ENCODE measurements at places on chromosomes 7 and 10. TPM values are rescaled to one million over a fixed set of nuclear protein-coding genes. Genes with fewer than 3 reads are reported as not detected.

DNA sequence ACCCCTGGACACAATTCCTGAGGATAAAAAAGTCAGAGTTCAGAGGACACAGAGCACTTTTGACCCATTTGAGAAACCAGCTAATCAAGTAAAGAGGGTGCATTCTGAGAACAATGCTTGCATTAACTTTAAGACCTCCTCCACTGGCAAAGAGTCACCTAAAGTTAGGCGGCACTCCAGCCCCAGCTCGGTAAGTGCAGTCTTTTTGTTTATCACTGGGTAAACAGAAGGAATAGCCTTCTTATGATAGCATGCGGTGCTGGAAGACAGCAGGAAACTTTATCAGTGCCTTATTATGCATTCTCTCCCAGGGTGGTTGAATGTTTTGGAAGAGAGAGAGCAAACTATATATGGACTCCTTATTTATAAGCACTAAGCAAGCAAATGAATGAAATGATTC, 130.5 kb downstream of the CDK14 start:
- no peak for DNase-seq

DNA sequence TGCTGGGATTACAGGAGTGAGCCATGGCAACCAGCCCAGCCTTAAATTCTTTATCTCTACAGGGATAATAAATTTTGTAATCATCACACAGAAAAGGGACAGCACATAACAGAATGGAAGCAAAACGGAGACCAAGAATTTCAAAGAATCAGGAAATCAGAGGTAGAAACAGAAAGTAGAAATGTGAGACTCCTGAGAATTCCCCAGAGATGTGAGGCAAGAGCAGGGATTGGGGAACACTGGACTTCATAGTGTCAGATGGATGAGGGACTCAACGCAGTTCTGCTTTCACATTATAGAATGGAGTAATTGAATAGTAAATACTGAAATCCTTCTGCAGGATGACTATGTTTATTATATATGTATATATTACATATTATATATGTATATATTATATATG, 52.5 kb upstream of the MPP7 start:
- DNase-seq, result no peak

The GCK gene
- total RNA-seq, result not detected

DNA sequence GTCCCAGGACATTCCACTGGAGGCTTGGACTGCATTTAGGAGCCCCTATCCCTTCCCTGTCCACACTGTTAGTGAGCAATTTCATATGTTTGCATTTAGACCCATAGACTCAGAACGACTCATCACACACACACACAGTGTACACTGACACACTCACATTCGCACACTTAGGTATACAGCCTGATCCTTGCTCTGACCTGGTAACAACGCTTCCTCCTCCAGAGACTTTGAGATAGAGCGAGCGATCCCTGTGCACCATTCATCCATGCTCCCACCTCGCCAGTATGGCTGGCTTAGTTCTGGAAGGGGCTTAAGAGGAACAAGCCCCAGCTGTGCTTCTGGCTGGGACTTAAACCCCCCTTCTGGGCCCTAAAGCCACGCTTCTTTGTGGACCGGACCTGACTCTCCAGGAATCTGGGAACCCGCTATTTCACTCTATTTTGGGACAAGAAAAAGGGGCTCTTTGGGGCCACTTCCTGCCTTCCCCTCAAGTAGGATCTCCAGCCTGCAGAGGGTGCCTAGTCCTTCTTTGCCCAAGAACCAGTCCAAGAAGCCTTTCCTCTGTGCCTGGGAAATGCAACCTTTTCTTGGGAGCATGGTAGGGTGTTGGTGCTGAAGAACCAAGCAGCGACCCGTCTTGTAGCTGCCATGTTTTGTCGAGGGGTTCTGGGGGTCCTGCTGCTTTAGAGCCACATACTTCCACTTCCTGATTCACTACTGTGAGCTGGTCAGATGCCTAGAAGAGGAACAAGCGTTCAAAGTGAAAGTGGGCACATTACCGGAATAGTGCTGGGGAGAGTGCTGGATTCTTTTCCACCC, 1.1 kb upstream of the HOXA13 start:
- DNase-seq, result no peak

DNA sequence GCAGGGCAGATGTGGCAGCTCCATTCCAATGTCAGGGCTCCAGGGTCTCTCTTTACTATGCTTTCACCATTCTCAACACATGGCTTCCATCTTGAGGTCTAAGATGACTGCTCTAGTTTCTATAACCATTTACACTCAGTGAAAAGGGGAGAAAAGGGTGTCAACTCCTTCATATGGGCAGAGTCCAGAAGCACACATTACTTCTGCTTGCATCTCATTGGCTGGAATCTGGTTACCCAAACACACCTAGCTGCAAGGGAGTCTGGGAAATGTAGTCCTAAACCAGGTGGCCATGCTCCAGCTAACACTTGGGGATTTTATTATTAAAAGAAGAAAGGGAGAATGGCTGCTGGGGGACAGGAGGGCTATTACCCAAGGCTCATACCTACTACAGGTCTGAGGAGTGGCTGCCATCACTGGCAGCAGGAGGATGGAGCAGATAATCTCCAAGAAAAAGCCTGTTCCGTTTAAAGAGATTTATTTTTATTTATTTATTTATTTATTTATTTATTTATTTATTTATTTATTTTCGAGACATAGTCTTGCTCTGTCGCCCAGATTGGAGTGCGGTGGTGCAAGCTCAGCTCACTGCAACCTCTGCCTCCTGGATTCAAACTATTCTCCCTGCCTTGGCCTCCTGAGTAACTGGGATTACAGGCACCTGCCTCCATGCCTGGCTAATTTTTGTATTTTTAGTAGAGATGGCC, 29.1 kb upstream of the LBX1 start:
- DNase-seq, result no peak

DNA sequence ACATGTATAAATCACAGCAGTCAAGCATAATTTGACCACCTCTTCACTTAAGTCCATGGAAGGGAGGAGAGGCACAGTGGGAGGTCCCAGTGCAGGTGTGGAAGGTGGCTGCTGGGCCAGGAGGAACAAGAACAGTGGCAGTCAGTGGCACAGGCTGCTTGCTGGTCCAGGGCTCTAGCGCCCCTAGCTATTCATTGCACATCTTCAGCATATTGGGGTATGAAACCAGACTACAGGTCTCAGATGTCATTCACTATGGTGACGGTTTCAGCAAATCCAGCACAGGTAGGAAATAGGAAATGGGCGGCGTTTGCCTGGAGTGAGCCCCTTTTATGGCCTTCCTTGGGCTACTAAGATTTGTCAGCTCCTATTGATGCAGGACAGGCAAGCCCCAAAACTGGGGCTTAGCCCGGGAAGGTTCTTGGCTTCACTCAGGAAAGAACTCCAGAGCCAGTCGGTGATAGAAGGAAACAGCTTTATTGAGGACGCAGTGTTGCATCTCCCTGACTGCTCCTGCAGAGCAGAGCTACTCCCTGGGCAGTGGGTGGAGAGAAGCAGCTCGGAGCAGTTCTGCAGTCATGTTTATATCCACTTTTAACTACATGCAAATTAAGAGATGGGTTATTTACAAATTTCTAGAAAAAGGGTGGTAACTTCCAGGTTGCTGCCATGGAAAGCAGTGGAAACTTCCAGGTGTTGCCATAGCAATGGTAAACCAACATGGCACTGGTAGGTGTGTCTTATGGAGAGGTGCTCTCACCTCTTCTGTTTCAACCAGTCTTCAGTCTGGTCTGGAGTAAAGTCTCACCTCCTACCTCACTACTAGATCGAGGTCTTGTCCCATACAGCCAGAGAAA, 608.8 kb downstream of the PARD3 start:
- DNase-seq, result no peak

The ELN gene
- total RNA-seq, result not detected

DNA sequence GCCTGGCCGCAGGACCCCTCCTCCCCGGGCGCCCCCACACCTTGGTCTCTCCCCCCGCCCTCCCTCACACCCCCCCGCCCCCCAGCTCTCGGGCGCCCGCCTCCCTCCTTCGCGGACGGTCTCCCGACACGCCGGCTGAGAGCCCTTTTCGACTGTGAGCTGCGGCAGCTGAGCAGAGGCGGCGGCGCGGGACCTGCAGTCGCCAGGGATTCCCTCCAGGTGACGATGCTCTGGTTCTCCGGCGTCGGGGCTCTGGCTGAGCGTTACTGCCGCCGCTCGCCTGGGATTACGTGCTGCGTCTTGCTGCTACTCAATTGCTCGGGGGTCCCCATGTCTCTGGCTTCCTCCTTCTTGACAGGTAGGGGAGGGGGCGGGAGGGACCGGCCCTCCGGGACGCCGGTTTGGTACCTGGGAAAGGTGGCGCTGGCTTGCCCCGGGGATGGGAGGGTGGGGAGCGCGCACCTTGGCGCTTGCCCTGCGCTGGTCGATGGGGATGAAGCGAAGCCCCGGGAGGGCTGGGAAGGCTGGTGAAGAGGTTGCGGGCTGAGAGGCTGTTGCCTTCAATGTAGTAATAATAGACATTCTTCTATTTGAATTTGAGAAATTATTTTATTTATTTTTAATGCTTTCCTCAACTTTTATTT, at the start of gene BMPER:
Gene BMPER, plus strand, starts transcription at position 151 of the 644 bp plus-strand sequence. Its CDS starts 75 bp downstream, at position 226.
- DNase-seq, result no peak

GRCh38 chr10:23499372-23500132, 60.7 kb downstream of the OTUD1 start:
- DNase-seq, result no peak

The TAS2R3 gene
- total RNA-seq, result 2.0 TPM

DNA sequence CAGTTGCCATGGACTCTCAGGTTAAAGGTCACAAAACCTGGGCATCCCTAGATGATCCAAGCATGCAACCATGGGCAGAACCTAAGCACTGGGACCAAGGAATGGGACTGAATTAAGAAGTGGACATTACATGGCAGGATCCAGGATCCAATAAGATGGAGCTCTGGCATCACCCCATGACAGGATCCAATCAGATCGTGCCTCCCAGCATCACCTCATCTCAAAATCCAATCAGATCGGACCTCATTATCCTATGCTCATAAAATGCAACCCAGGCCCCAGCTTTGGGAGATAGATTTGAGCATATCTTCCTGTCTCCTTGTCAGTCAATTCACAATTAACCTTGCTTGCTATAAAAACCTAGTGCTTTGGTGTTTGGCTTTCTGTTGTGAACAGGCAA, 616.1 kb downstream of the PARD3 start:
- no peak for DNase-seq

DNA sequence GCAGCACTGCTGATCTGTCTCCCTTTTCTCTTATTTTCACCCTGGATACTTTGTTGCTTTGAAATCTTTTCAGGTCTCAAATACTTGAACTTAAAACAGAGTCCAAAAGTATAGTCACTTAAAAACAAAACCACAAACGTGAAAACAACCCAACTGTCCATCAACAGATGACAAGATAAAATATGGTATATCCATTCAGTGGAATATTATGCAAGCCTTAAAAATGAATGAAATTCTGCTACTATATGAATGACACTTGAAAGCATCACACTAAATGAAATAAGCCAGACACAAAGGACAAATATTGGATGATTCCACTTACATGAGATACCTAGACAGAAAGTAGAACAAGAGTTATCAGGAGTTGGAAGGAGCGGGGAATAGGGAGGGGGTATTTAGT, 44.7 kb upstream of the EFCAB10 start:
- DNase-seq, result no peak

DNA sequence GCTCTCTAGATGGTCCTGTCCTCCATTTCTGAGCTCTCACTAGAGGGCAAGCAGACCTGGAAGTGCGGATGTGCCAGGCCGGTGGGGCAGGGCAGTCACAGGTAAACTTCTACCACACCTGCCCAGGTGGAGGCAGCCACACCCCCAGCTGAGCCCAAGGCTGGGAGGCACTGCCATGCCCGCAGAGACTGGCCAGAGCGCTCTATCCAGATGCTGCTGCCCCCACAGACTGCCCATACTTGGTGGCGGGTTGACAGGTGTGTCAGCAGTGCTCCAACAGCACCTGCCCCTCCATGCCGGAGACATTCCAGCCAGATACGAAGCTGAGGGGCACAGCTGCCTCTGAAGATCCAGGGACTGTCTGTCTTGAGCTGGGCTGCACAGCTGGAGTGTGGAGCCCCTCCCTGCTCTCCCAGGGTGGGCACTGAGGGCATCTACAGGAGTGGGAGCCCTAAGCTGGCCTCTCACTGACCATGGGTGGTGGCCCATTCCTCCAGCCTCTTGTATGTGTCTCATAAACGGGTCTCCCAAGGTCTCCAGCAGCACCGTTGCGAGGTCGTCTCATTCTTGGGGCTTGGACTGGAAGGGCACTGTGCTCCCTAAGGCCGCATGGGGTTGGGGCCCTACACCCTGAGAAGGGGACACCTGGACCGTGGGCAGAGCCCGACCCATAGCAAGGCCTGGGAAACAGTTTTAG, 38.2 kb upstream of the PPIF start:
- no peak for DNase-seq

DNA sequence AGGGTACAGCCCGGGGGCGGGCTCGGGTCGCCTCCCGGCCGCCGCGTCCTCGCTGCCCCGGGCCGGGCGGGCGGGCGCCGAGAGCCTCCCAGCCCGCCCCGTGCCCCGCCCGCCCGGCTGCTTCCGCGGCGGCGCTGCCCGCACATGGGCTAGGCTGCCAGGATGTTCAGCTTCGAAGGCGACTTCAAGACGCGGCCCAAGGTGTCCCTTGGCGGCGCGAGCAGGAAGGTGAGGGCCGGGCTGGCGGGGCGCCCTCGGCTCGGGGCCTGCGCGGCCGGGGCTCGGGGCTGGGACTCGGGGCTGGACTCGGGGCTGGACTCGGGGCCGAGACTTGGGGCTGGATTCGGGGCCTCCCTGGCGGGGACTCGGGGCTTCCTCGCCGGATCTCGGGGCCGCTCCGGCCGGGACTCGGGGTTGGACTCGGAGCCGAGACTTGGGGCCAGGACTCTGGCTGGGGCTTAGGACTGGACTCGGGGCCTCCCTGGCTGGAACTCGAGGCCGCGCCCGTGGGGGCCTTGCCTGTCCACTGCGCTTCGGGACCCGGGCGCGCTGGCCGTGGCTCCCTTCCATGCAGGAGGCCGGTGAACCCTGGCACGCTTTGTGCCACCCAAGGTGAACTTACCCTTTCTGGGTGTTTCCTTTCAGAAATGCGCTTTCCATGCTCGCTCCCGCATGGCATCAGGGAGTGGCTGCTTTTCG, 534 bp downstream of the UBE3C start:
- no peak for DNase-seq

The TUBB8 gene
- 0.59 TPM for total RNA-seq

DNA sequence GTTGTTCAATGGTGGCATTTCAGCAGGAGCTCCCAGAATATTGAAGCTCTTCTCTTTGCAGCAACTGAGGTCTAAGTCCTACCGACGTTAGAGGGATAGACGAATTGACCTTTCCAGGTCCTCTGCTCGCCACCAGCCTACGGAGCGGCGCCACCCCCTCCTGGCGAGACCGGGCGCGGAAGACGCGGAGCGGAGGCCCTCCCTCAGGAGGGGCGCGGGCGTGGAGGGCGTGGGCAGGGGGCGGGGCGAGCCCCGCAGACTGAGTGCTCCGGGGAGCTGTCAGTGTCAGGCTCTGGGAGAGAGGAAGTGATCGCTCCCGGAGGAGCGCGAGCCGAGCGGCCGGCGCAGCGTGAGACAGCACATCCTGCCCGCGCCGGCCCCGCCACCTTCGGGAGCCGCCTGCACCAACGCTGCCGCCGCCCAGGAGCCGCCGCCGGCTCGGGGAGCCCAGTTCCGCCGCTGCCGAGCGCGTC, at the start of gene DYNC1I1:
Gene DYNC1I1, plus strand, starts transcription at position 257 of the 473 bp plus-strand sequence. CDS start 32,176 bp downstream, outside the sequence.
- peak; percentile 54 for DNase-seq

DNA sequence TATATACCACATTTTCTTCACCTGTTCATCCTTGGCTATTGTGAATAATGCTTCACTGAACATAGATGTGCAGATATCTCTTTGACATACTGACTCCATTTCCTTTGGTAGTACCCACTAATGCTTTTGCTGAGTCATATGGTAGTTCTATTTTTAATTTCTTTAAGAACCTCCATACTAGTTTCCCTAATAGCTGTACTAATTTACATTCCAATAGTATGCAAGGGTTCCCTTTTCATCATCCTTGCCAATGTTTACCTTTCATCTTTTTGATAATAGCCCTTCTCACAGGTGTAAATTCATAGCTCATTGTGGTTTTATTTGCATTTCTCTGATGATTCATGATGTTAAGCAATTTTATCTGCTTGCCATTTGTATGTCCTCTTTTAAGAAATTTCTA, 159.9 kb downstream of the CALCR start:
- DNase-seq, result peak; percentile 83

Measured in PC-9 (cell line).